Dermis blood vessel endothelial cell (primary cell): ENCODE measurements at places on chromosomes 2 and 18. TPM values are rescaled to one million over a fixed set of nuclear protein-coding genes. Genes with fewer than 3 reads are reported as not detected.

The CLEC4F gene
- total RNA-seq: 0.09 and 0.34 TPM in 2 replicates

The PROKR1 gene
- under 0.01 TPM in 1 of 2 replicates, not detected in the other for total RNA-seq

The OBSL1 gene
- total RNA-seq: 38.8 TPM in 2 replicates

The CRYGC gene
- not detected in 2 replicates for total RNA-seq

The WNT10A gene
- total RNA-seq: under 0.01 and 0.05 TPM in 2 replicates

The SH3RF3 gene
- 7.7 and 13.5 TPM in 2 replicates for total RNA-seq

The AKAIN1 gene
- not detected in 2 replicates for total RNA-seq

The POTEJ gene
- 0.34 and 0.47 TPM in 2 replicates for total RNA-seq

The LHCGR gene
- not detected in 2 replicates for total RNA-seq

The EML6 gene
- total RNA-seq: 0.17 and 1.1 TPM in 2 replicates

The SERPINE2 gene
- 2.3 and 5.1 TPM in 2 replicates for total RNA-seq

The GRHL1 gene
- total RNA-seq: 0.37 and 0.85 TPM in 2 replicates

The DSC3 gene
- under 0.01 and 0.14 TPM in 2 replicates for total RNA-seq

The CROCC2 gene
- total RNA-seq: not detected in 2 replicates

The VSNL1 gene
- 0.14 TPM in 1 of 2 replicates, not detected in the other for total RNA-seq

The PIEZO2 gene
- total RNA-seq: 141 and 342 TPM in 2 replicates

The CNRIP1 gene
- 45.3 and 52.3 TPM in 2 replicates for total RNA-seq

The FSHR gene
- total RNA-seq: not detected in 2 replicates

The KIDINS220 gene
- 69.6 and 71.5 TPM in 2 replicates for total RNA-seq

The HEATR5B gene
- total RNA-seq: 37.6 and 40.3 TPM in 2 replicates

The EMILIN1 gene
- total RNA-seq: 33.7 and 41.9 TPM in 2 replicates

The INPP1 gene
- total RNA-seq: 14.5 and 26.9 TPM in 2 replicates

The SLC30A3 gene
- total RNA-seq: 17.9 and 25.8 TPM in 2 replicates

The NYAP2 gene
- not detected in 2 replicates for total RNA-seq

The MAP4K3 gene
- total RNA-seq: 17.4 and 24.0 TPM in 2 replicates

The LYPD1 gene
- 0.34 and 0.51 TPM in 2 replicates for total RNA-seq

The IL36G gene
- total RNA-seq: not detected in 2 replicates

The FAM237A gene
- total RNA-seq: not detected in 2 replicates

The TUBA4B gene
- total RNA-seq: 0.09 TPM in 1 of 2 replicates, not detected in the other

The ZNF142 gene
- total RNA-seq: 9.0 and 14.1 TPM in 2 replicates

The TUBA3E gene
- not detected in 2 replicates for total RNA-seq

The BMP10 gene
- total RNA-seq: not detected in 2 replicates
